Cortex of kidney (tissue), 1 donor: ENCODE measurements at places on chromosomes 6 and 20.

DNA sequence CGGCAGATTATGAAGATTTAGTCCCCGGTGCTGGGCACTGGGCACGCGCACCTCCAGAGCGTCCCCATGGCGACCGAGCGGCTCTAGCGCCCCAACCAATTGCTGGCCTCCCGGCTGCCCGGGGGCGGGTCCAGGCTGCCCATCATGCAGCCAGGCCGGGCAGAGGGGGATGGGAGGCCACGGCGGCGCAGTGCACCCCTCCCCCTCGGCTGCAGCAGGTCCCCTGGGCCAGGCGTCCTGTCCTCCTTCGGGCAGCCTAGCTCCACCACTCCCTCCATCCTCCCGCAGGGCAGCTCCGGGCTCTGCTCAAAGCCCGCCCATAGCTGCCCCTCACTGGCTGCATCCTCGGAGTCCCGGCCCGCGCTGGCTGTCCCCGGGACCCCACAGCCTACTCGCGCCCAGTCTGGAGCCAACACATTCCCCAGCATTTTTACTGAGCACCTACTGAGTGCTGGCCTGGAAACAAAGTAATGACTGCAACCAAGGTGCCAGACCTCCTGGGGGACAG is 99.4 kb downstream of the ASXL1 start:
- DNase-seq, result peak; percentile 21

DNA sequence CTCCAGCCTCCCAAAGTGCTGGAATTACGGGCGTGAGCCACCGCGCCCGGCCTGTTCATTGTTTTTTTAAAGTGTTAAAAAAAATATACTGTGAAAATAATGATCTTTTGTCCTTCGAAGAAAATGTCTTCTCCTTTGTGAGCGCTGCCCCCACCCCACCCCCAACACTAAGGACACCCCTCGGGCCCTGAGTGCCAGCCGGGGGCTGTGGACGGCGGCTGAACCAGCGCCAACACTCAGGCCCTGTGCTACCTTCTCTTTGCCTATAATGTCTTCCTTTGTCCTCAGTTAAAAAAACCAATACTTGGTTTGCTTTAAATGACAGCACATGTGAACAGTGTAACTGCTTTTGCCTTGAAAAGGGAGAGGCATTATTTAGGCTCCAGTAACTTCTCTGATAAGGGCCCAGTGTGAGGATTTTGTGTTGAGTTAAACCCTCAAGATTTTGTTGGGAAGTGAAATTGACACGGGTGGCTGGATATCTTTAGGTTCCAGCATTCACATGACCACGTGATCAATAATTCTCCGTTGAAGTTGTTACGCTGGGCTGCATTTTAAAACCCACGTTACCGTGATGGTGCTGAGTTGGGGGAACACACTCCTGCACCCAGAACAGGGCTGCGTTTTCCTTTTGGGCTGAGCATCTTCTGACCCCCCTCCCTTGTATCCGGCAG is 9.5 kb upstream of the ADRM1 start:
- no peak for DNase-seq

DNA sequence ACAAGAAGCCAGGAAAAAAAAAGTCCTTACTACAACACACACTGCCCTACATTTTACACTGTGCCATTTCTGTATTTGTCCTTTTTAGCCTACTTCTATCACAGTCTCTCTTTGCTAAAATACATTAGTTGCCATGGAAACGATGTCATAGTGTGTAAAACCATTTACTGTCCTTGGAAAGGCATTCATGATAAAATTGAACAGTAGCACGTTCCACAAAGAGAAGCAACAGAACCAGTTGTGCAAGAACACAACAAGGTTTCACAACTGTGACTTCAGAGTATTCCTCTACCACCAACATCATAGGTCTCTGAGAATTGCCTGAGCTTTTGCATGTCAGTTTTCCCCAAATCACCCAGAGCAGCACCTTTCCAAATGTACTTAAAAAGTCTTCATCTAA is 20.5 kb downstream of the FYN start:
- no peak for DNase-seq

DNA sequence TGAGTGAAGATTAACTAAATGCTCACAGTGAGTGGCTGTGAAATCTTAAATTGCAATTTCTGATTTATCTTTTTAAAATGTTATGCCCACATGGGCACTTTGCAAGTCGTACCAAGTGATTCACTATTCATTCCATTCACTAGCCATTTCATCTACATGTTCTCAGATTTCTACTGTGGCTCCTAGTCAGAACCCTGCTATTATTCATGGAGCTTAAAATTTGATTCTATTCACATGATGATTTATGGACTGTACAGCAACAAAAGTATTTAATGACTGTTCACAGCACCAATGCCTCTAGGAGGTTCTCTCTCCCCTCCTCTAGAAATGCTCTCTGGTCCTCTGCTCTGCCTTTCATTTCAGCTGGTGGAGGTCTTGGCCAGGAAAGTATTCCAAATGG is 133.5 kb upstream of the MAP3K7 start:
- no peak for DNase-seq

DNA sequence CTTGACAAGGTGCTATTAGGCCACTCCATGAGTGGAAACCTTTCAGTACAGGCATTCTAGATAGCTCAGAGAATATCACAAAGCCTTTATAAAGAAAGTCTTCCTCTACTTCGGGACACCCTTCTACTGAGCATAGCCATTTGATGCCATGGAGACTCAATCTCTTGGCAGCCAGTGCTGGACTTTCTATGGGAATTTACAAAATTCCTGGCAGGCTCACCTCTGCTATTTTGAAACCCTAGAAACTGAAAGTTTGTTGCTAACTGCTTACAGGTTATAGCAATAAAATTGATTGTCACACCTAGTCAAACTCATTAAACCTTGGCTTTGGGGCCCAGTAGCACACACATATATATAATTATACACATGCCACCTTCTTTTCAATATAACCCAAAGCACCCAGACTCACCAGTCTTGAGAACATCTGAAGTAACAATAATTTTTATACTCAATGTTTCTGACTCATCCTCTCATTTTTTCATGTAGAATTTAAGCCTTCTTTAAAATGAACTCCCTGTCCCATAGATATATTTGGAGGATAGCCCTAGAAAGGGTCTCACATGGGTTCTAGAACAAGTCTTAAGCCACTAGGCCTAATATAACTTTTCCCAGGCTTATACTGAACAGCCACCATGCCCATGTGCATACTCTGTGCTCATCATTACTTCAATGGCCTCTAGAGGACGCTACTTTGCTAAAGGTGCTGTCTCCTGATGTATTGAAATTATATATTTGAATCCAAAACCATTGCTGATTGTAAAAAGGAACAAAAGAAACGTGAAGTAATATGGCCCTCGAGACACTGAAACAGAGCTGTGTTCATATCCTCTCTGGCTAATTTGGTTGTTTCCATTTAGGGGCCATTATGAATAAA is 368.1 kb upstream of the MARCKS start:
- no peak for DNase-seq

DNA sequence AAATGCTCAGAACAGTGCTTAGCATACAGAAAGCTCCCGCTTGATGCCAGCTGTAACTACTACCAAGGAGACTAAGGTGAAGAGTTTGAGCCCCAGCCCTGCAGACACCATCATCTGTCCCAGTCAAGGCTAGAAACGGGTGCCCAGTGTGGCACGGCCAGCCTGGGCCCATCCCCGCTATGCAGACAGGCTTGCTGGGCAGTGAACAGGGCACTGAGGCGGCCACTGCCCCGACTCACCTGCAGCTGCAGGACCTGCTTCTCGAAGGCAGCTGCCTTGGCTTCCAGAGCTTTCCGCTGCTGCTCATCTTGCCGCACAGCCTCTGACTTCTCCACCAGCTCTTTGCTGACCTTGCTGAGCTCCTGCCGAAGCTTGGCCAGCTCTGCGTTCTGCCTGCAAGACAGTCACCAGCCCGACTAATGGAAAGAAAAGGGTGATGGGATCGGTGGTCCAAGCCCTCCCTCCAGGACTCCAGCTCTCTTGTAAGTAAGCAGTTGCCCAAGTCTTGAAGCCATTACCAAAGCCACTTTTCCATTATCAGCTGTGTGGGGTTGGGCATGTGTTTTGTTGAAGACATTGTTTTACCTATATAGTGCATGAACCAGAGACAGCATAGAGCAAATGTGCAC is 48.7 kb downstream of the RRBP1 start:
- no peak for DNase-seq

GRCh38 chr6:2917801-2918445 is 14.8 kb upstream of the SERPINB9 start:
- no peak for DNase-seq

DNA sequence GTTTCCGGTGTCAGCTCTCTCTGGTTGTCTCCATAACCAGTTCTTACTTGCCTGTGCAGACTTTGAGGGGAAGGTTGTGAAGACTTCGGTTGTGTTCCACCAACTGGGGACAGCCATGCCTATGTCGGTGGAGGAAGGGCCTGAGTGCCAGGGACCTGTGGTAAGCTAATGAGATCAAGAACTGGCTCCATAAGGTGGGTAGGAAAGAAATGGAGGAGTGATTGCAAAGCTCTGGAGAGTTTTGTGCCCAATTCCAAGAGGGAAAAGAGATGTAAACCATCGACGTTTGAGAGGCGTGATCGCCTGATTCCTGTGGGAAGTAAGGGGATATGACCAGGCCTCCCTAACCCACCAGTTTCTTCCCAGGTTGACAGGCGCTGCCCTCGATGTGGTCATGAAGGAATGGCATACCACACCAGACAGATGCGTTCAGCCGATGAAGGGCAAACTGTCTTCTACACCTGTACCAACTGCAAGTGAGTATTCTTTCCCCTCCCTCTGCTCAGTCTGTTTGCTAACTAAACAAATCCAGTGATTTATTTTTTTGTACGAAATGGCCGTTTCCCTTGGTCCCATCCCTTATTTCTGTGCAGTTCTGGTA is 893 bp downstream of the POLR1H start:
- no peak for DNase-seq

- no peak for DNase-seq
Measured at GRCh38 chr6:50657513-50657912, 55.8 kb upstream of the TFAP2D start.

DNA sequence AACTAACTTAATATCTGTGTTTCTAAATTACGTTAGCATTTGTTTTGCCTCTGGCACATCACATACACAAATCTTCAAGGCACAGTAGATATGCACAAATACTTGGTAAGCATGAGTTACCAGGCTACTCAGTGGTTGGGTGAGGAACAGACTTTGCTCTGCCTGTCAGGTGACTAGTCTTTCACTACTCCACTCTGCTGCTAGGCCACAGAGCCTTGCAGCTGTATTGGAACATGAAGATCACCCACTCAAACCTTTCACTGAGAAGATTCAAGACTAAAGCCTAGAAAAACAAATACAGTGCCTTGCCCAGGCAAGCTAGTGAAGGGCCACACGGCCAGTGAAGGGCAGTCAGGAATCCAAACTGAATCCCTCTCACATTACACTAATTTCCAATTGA is 47.0 kb downstream of the DTNBP1 start:
- DNase-seq, result no peak

DNA sequence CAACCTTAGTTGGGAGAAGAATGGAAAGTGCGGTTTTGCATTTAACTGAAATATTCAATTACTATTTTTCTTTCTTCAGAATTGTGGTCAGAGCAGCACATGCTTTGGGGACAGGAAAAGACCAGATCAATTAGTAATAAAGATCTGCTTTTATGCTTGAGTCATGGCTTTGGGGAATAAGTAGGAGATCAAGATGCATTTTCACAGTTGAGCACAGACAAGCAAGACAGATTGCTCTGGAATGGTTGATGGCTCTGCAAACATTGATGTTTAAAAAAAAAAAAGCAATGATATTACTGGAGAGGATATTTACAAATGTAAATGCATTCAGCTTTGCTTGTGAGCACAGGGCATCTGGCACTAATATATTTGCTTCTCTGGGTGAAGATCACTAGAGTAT is 224.4 kb upstream of the SASH1 start:
- DNase-seq, result no peak

GRCh38 chr6:166996406-166996805 is 2.8 kb upstream of the CEP43 start:
- no peak for DNase-seq
